ENCODE measurements at places on chromosomes 7 and 10. TPM values are rescaled to one million over a fixed set of nuclear protein-coding genes. Genes with fewer than 3 reads are reported as not detected.
A peak's percentile ranks its signal among the peaks of the same experiment; 100 is the strongest.

GRCh38 chr7:97630116-97630515 is 101.8 kb upstream of the TAC1 start:
- no peak for DNase-seq

DNA sequence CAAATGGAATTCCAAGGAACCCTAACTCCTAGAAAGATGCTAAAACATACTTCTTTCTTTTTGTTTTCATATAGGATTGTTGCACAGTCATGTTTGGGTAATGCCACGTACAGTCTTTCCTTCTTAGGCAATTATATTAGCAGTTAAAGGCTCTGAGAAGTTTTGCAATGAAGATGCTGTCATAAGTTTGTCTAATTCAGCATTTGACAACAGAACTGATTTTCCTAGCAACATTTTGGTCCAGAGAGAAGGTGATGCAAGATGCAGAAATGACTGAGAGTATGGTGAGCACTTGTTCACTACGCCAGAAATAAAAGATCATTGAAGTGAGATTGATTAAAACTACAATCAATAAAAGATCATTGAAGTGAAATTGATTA is 184.0 kb upstream of the PLXNA4 start:
- DNase-seq, result no peak

DNA sequence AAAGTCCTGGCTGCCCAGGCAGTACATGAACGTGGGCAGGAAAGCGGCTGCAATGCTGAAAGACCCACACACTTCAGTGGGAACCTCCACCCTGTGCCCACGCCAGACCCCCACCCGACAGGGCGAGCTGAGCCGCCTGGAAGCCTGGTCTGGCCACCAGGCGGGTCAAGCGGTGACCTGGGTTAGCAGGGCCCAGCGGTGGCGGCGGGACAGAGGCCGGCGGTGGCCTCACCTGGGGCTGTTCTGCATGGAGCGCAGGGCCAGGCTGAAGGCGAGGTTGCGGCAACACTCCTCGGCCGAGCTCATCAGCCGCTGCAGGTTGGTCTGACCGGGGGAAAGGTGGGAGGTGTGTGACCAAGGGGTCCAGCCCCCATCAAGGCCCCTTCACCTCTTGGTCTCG is 11.6 kb upstream of the MICALL2 start:
- no peak for DNase-seq

GRCh38 chr10:6588845-6589244 is 8.8 kb upstream of the PRKCQ start:
- no peak for DNase-seq

GRCh38 chr7:73738220-73738611 is 386 bp downstream of the ABHD11 start:
- DNase-seq, result peak; percentile 80

DNA sequence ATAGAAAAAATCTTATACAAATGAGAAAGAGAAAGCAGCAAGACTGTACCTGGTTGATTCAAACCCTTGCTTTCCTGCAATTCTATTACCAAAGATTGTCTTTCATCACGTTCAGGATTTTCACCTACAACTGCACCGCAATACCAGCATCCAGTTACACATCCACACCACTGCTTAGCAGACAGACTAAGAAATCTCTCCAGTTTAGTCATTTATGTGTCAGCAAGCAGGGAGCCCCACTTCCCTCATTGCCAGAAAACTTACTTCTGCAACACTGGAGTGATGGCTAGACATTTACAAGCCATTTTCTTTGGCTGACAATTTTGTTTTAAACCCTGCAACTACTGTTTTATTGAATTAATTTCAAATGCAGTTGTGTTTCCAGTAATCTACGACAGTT is 359.6 kb upstream of the MEOX2 start:
- no peak for DNase-seq

The CREB5 gene
- 0.19 TPM for total RNA-seq

The ECHDC3 gene
- total RNA-seq, result 1.6 TPM

The TRRAP gene
- 48.3 TPM for total RNA-seq

All from CD4-positive, alpha-beta T cell (primary cell).